ENCODE measurements at places on chromosomes 6 and 20.

DNA sequence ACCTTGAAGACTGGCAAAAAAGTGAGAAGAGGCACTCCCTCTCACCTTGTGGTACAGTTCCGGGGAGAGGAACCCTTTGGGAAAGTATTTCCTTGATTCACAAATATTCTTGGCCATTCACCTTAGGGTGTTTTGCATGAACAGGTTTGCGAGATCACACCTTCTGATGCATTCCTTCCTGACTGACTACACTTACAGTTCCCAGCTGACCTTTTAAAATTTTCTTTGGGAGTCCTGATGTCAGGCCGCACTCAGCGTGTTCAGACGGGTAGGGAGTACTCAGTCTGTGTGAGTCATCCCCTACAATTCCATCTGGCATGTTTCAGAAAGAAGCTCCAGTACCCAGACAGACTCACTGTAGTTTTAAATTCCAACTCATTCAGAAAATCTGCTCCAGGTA lies 1.7 kb downstream of the ADGRF4 start:
- DNase-seq: no peak

DNA sequence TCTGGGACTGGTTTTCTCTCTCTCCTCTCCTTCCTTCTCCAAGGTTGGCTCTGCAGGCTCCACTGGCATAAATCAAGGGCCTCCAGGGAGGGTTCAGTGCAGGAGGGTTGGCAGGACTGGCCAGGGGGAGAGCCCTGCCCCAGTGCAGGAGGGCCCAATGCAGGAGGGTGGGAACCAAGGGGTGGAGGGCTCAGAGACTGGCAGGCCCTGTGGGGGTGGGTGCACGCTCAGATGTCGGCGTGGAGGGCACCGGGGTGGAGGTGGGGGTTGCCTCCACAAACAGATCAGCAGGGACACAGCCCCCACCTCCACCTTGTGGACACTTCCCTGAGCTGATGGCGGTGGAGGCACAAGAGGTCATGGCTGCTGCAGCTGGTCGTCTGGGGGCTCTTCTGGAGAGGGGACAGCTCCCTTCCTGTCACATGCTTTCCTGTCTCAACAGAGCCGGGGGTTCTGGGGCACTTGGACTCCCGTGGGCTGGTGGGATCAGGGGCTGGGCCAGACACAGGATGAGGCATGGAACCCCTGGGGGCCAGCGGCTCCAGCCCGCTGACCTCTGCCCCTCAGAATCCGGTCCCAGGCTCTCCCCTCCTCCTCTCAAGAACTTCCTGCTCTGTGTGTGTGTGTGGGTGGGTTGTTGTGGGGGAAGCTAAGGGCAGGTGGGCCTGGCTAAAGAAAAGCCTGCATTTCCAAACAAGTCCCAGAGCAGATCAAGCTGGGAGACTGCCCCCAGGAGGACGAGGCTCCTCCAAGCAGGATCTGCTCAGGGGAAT lies 2.7 kb upstream of the ABHD16B start:
- no peak for DNase-seq

DNA sequence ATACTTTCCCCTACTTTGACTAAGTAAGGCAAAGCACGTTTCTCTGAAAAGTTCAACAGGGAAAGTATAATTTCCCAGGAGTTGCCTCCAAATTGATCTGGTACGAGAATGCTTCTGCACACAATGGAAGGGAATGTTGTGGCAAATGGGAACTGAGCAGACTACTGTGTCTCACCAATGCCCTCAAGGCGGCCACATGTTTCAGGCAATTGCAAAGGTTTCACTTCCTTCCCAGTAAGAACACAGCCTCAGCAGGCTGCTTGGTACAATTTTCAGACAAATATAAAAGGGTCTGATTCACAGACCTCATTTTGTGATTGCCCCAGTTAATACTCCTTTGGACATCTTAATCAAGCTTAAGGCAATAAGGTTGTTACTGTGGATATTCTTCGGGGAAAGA lies 71.2 kb downstream of the KIAA0319 start:
- no peak for DNase-seq

GRCh38 chr6:157806131-157806855 lies 16.8 kb upstream of the SNX9 start:
- no peak for DNase-seq

GRCh38 chr20:57216669-57217068 lies 49.8 kb downstream of the BMP7 start:
- DNase-seq: no peak

Measured in activated gamma-delta T cell treated with anti-CD3 and anti-CD28 coated beads, Interleukin-2, amount 50 U/mL, for 16 hours (primary cell).